ENCODE measurements at places on chromosomes 5 and 9.

DNA sequence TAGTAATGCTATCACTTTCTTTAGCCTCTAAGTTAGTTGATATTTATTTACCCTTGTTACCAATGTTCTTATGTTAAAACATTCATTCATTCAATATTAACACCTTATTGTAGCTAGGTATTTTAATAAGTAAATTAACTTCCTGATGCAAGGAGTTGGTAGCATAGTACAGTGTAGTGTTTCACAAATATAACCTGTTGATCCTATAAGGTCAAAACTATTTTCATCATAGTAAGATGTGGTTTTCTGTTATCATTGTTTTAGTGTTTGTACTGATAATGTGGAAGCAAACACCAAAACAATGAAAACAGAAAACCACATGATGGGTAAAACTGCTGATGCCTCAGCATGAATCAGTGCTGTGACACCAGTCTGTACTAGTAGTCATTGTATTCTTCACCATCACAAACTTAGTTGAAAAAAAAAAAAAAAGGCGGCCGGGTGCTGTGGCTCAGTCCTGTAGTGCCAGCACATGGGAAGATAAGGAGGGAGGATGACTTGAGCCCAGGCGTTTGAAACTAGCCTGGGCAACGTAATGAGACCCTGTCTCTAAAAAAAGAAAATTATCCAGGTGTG is 36.5 kb downstream of the ZCCHC7 start:
- no peak for DNase-seq

DNA sequence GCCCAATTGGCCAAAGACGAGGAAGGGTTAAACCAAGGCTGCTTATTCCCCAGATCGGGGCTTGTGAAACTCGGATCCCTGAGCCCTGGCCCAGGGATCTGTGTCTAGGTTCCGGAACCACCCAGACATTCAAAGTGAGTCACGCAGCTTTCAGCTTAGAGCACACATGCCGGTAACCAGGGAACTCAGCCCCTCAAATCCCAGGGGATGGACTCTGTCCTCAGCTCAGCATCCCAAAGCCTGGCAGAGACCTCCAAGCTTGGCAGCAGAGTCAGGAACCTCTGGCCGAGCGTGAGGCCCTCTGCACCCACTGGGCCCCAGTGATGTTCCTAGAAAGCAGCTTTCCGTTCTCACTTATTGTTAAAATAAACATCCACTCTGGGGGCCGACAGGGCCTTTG is 5.1 kb downstream of the PNPLA7 start:
- DNase-seq = no peak

GRCh38 chr9:84831377-84831776 is 161.8 kb downstream of the NTRK2 start:
- no peak for DNase-seq

GRCh38 chr5:60822285-60822556 is 21.8 kb downstream of the ELOVL7 start:
- no peak for DNase-seq

DNA sequence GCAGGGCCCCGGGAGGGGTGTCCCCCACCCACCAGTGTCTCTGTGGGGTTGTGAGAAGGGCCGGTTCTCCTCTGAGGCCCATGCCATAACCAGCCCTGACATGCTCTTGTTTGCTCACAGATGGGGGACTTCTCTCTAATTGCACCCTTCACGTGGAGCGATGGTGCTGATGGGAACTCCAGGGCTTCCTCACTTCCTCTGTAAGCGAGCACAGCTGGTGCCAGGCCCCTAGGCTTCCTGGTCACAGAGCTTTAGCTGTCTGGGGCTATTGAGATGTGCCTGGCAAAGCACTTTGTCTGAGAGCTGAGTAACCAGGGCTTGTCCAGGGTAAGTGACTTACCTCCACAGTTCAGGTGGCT is 36.4 kb downstream of the PHF2 start:
- no peak for DNase-seq

GRCh38 chr5:55306641-55307382 is 682 bp downstream of the DHX29 start:
- no peak for DNase-seq

- DNase-seq = no peak
These were observed 207.0 kb upstream of the CTNND2 start for GRCh38 chr5:12111261-12111660.

- DNase-seq = no peak
These were observed 174.9 kb upstream of the MVB12B start for GRCh38 chr9:126151686-126152134.
